ENCODE measurements at places on chromosomes 4 and X.

DNA sequence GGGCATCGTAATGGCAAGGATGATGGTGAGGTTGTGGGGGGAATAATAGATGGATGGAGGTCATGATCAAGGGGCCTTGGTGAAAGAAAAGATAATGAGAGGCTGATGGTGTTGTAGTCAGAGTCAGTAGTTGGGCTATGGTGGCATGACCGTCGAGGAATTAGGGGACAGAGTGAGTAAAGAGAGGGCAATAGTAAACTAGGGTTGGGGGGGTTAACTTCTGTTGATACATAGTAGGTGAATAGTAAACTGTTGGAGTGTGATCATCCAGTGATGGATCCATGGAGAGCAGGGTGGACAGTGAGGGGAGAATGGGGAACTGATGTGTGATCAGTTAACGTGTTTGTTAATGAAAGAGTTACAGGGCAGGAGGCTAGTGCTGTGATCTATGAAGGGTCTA is 920 bp downstream of the FTSJ1 start:
- no peak for DNase-seq

- DNase-seq = no peak
These were observed 126.9 kb upstream of the GIMD1 start for GRCh38 chr4:106495476-106495875.

GRCh38 chr4:19807505-19807904 is 444.2 kb upstream of the SLIT2 start:
- DNase-seq = no peak

DNA sequence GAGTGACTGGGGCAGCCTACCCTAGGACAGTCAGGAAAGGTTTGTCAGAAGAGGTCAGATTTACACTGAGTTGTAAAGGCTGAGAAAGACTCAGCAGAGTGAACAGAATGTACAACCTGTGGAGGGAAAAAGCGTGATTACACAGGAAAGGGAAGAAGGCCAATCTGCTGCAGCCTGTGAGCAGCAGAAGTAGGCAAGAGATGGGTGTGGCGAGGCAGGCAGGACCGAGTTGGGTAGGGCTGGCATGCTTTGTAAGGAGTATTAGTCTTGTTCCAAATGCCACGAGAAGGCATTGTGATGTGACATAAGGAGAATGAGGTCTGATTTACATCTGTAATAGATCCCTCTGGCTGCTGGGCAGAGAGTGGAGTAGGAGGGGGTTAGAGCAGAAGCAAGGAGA is 12.6 kb downstream of the SGMS2 start:
- DNase-seq = no peak

DNA sequence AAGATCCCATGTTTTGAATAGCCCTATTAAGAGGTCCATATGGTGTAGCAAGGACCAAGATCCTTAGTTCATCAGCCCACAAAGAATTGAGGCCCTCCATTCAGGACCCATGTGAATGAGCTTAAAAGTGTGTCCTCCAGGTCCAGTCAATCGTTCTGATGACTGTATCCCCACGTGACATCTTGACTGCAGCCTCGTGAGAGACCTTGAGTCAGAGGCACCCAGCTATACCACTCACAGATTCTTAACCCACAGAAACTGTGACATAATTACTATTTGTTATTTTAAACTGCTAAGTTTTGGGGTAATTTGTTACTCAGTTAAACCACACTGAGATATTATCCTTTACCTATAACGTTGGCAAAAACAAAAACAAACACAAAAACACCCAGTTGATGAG is 62.4 kb downstream of the ZNF182 start:
- no peak for DNase-seq

DNA sequence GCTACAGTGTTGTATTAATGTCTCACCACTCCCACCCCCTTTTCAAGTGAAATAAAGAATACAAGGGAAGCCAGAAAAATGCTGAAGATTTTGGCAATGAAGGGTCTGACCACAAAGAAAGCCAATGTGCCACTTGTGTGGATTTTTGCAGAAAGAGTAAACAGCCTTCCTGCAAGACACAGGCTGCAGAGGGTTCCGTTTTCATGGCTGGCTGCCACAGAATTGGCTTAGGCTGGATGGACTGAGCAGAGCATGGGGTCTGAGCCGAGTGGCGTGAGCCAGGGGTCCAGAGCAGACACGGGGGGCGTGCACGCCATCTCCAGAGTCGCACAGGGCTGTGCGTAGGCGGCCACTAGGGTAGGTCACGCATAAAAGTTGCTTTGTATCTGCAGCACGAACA is 69.2 kb downstream of the MTNR1A start:
- no peak for DNase-seq

GRCh38 chr4:95728145-95728544 is 111.7 kb upstream of the PDHA2 start:
- DNase-seq = no peak

DNA sequence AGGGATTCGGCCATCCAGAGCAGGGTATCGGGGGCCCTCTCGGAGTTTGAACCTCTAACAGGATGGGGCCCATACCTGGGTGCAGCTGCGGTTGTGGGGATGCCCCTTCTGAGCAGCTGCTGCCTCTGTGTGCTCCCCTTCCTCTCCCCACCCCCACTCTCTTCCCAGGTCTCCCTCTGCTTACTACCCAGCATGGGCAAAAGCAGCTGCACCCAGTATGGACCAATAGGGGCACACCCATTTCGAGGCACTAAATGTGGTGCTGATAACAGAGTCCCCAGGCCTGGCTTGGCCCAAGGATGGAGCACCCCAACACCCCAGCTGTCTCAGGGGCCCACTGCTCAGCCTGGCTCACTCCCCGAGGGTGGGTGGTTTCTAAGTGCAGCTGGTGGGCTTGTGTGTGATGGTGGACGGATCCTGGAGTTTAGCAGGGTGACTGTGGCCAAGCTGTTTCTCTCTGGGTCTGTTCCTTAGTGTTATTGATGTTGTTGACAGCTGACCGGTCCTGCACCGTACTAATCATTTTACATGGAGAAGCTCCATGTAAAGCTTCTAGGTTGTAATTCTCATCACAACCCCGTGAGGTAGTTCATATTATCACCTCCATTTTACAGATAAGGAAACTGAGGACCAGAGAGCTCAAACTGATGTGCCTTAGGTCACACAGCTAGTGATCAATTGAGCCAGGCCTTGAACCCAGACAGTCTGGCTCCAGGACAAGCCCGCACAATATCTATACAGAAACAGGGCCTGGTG is 13.1 kb upstream of the KIAA0232 start:
- no peak for DNase-seq

GRCh38 chr4:15963576-15963975 is 601 bp upstream of the FGFBP2 start:
- no peak for DNase-seq

- no peak for DNase-seq
These were observed 79.7 kb upstream of the OTUD4 start for GRCh38 chr4:145260091-145260490.

DNA sequence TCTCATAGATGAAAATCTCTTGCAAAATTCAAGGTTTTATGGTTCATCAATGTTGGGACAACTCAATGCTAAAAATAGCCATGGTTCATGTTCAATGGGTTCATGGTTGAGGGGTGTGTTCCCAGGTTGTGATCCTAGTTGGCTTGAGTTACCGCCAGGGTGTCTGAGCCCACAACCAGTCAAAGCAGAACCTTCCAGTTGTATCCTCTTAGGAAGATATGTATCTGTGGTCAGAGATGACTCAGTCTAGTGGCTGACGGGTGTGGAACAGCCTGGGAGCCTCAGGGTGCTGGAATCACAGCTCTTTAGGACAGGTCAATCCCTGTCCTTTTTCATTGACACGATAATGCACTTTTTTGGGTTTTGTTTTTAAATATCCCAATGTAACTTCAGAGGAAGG is 192.3 kb upstream of the NR3C2 start:
- DNase-seq = no peak

DNA sequence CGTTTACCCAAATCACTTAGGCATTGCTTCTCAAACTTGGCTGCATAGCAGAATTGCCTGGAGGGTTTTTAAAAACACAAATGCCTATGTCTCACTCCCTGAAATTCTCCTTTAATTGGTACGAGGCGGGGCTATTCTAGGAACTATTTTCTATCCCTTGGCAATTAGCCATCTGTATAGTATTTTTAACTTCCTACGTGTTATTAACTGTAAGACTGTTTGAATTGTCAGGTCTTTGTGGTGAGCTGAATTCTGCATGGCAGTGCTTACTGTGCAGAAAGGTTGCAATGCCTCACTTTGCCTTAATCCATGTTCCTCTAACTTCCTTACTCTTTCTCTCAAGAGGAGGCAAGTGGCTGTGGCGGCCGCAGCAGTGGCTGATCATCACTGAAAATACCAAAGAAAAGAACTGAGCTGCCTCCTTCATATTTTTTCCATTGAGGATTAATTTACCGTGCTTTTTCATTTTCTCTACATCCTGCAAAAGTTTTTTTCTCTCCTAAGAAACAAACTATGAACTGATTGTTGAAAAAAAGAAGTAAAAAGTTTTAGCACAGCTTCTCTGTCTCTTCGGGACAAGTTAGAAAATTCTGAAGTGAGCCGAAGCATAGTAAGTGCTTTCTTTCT is at the start of gene SHROOM3:
Gene SHROOM3, plus strand, starts transcription at position 329 of the 627 bp plus-strand sequence. CDS start 824 bp downstream, outside the sequence.
- DNase-seq = no peak

DNA sequence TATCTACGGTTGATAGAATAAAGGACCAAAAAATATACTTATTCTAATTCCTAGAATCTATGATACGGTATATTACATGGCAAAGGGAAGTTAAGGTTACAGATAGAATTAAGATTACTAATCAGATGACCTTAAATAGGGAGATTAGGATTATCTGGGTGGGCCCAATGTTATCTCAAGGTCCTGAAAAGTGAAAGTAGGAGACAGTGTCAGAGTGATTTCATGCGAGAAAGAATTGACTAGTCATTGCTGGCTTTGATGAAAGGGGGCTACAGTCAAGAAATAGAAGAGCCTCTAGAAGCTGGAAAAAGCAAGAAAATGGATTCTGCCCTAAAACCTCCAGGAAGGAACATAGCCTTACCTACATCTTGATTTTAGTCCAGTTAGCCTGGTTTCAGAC is 176.9 kb upstream of the PPP1R2C start:
- DNase-seq = no peak

GRCh38 chrX:149491812-149492211 is 13.3 kb downstream of the IDS start:
- DNase-seq = no peak

GRCh38 chr4:123325241-123325681 is 71.3 kb upstream of the SPRY1 start:
- DNase-seq = no peak

DNA sequence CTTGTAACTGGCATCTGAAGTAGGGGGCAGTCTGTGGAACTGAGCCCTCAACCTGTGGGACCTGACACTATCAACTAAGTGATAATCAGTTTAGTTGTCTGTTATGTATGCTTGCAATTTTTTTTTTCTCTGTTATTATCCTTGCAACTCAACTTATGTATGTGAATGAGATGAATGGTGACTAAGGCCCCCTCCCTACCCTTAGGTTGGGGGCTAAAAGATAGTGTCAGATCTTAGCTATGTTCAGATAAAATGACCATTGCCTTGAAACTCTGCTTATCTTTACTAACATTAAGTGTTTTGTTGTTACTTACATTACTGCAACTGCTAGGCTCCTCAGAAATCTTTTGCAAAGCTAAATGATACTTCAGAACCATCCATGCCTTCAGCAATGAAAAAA is 31.5 kb downstream of the TMEM184C start:
- no peak for DNase-seq

DNA sequence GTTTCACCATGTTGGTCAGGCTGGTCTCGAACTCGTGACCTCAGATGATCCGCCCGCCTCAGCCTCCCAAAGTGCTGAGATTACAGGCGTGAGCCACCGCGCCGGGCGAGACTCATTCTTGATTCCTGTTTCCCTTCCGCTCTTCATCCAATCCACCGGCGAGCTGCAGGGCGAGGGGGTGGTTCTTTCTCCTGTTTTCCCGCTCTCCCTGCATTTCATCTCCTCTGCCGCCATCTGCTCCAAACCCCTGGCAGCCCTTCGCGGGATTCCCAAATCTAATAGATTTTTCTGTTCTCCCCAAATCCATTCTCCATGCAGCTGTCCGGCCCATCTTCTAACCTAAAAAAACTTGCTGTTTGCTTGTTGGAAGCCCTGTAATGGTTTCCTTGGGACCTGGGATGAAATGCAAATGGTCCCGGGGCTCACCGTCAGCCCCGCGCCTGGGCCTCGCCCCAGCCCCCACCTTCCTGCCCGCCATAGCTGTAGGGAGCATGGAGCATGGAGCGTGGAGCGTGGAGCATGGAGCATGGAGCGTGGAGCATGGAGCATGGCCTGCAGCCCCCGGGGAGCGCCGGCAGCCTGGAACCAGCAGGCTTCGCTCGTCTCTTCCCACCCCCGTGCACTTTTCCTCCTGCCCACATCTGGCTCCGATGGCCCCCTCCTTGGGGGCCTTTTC is 1.1 kb downstream of the ZFP42 start:
- no peak for DNase-seq

- DNase-seq = no peak
These were observed 107.3 kb downstream of the PSAPL1 start for GRCh38 chr4:7327341-7327885.

DNA sequence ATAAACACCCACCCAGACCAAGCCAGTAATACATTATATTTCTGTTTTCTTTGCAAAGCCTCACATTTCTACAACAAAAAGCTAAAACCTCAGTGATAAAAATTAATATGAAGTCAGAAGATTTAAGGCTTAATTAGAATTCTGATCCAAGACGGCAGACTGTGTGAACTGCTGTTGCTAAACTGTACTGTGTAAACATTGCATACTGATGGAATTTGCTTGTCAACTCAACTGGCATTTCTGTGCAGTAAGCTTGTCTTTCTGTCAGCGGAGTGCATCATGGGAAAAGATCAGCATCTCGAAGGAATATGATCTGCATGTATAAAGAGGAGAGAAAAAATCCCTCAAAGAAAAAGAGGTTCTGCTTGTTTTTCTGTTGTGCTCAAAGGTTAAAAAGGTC is 69.4 kb upstream of the SPANXB1 start:
- no peak for DNase-seq

DNA sequence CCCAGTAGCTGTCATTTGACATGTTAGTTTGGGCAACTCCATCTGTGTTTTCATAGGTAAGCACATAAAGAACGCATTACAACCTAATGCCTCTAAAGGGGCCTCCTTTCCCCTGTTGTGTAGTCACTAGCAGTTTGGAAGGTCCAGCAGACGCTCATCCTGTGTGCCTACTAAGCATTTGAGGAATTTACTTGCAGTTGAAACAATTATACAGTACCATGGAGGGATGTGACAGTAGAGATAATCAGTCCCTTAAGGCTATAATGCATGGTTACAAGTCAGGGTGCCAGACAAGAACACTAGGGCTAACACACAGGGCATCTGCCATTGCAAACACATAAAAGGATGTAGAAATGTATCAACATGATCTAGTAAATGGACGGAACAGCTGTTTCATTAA is 138.3 kb downstream of the PCDH10 start:
- DNase-seq = no peak

- no peak for DNase-seq
These were observed 632 bp upstream of the PCDH7 start for GRCh38 chr4:30719454-30720020.

DNA sequence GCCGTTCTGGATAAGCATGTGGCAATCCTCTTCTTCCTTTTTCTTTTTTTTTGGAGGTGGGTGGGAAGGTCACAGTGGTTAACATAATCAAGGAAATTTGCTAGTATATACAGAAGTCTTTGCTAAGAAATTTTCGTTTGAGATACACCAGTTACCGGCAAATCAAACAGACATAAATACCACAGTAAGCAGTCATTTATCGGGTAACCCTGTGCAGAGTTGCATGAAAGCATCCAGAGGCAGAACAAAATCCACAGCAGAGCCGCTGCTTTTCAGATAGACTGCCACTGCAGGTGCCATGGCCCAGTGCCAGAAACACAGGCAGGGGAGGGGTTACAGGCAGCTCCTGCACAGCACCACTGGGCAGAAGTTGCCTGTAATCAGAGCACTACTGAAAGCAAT is 179.1 kb upstream of the MAB21L2 start:
- no peak for DNase-seq

GRCh38 chrX:111869639-111870034 is 6.3 kb upstream of the TRPC5OS start:
- no peak for DNase-seq
